H54 (cell line): ENCODE measurements at places on chromosomes 4 and X.
A peak's percentile ranks its signal among the peaks of the same experiment; 100 is the strongest.

- no peak for DNase-seq
Observed at GRCh38 chr4:6059375-6059805, 41.2 kb upstream of the C4orf50 start.

DNA sequence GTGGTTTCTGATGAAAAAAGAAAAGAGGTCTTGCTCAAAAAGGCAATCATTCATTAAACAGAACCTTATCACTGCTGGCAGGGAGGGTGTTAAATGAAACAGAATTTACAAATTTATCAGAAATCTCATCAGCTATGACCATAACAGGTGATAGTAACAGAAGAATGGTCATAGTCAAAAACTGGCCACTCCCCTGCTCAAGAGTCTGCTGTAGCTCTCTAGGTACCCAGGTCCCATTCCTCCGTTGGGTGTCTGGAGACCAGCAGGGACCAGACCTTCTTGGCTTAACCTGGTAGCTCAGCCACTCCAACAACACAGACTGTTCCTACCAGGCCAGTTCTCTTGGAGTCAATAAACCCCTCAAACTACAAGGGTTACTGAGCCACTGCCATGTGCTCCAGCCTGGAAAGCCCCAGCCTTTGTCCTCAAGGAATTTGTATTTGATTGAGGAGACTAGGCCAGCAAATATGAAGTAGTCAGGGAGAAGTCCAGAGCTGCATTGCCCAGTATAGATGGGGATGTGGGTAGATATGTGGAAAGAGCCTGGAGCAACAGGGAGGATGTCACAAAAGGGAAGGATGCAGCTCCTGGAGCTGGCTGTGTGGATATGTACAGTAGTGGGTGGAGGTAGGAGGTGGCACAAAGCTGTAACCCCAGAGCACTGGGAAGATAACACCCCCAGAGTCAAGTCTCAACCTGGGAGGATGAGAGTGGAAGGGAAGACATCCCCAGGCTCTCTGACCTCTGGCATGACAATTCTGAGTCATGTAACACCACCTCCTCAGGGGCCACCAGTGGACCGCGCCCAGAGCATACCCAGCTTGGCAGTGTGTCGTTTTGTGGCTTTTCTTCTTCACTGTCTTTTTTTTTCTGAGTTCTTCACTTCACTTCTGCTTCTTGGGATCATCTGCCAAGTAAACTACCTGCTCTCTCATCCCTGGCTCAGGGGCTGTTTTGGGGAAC, 21.9 kb downstream of the RASL11B start:
- DNase-seq: no peak

- no peak for DNase-seq
Observed at GRCh38 chrX:9626379-9626778, 139.3 kb downstream of the GPR143 start.

DNA sequence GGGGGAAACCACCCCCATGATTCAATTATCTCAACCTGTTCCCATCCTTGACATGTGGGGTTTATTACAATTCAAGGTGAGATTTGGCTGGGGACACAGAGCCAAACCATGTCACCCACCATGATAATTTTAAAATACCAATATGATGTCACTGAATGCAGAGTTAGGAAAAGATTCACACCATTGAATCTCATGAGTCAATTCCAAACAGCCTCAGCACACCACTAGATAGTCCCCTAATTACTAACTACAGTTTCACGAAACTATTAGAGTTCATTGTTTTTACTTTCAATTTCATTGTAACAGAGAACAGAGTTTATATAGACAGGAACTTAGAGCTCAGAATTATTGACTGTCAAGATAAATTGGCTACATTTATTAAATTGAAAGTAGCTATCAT, 410.2 kb downstream of the FAM47A start:
- DNase-seq: no peak

- DNase-seq: no peak
Observed at GRCh38 chr4:121339307-121339706, 41.5 kb downstream of the QRFPR start.

DNA sequence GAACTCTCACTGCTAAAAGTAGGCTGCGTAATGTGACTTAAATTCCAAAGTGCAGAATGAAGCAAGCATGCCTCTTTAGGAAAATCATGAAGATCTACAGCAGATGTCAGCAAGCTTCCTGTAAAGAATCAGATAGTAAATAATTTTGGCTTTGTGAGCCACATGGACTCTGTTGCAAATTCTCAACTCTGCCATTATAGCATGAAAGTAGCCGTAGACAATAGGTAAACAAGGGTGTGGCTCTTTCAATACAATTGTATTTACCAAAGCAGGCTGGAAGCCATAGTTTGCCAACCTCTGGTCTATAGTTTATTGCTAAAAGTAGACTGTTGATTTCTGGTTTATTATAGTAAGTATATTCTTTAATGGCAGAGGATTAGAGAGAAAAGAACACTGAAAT, 80.3 kb upstream of the FAM9B start:
- DNase-seq: no peak

DNA sequence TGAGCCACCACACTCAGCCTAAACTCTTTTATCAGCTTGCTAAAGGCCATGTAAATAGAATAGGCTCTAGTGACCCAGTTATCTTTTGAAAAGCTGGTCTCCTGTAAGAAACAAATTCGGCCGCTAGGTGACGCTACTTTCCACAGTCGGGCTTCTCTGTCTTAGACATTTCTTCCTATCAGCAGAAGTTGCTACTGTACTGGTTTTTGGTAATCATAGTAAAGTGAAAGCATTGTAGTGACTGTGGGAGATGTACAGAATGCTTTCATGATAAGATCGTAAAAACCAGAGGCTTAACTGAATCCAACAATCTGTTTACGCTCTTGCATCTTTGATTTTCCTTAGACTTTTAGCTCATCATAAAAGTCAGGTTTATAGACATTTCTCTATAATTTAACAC, 82.6 kb downstream of the GK start:
- DNase-seq: peak; percentile 2

DNA sequence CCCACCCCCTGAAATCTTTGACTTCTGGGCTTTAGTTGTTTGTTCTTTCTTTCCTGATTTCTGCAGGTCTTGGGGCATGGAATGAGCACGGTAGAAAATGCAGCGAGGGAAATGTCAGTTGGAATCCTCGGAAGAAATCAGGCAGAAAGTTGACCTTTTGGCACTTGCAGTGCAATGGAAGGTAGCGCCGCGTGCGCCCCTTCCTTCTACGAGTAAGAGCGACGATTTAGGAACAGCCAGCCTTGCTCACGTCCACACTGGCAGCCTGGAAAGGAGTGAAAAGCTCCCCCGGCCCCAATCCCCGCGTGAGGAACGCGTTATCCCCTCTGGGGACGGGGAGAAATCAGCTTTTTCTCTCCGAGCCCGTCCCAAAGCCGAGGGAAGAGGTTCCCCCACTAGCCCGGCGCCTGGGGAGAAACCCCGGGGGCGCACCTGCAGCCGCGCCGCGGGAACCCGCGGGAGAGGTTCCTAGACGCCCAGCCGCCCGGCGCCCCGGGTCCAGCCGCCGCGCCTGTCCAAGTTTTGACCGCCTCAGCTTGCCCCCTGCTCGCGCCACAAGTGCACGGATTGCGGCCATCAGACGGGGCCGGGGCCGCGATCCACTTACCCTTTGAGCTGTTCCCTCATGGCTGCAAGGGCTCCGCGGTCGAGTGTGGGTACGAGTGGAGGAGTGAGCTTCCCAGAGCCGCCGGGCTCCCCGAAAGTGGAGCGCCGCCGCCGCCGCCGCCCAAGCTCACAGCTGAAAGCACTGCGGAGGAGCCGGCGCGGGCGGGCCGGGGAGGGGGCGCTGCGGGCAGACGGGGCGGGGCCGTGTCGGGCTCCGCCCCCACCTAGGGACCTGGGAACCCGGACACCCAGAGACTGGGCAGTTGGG, 194.6 kb upstream of the FTHL17 start:
- DNase-seq: peak; percentile 11

DNA sequence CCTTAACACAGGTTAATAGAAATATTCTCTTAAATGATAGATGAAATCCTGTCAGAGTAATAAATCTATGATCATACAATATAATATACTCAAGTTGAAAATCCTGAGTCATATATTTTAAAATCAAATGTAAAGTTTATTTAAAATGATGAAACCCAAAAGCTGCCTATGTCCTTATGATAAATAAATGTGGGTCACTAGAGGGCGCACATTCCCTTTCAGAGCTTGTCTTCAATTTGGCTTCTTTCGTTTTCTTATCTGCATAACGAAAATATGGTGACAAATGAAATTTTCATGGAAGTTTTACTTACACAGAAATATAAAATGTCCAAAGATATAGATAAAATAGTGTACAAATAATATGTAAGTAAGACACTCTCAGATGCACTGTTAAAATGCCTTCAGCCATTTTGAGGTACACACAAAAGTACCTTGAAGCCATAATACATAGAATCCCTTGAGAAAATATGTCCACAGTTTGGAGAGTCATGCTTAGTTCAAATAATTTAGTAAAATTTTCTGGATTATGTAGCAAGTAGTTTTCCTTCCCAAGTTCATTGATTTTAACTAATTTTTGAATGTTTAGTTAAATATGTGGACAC, 680.4 kb downstream of the DMD start:
- no peak for DNase-seq

GRCh38 chr4:86033171-86033570, 326.7 kb downstream of the MAPK10 start:
- DNase-seq: no peak

DNA sequence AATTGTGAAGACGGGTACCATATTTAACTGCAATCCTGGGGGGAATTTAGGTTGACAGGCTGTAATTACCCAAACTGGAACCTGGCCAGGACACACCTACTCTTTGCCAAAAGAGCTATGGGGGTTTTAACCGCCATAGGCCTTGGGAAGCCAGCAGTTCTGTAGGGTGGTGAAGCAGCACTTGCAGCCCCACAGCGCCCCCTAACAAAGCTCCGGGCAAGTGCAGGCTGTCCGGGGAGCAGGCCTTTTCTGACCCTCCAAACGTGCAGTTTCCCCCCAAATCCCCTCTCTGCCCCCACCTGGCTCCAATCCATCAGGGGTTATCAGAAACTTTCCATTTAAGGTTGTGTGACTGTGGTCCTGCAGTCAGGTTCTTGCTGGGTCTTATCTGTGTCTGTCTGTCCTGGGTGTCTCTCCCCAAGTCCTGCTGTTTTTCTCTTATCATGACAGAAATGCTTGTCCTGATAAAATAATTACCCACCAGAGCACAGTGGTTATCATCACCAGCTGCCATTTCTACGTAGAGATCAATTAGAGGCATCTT, 350.9 kb downstream of the MID1IP1 start:
- no peak for DNase-seq

DNA sequence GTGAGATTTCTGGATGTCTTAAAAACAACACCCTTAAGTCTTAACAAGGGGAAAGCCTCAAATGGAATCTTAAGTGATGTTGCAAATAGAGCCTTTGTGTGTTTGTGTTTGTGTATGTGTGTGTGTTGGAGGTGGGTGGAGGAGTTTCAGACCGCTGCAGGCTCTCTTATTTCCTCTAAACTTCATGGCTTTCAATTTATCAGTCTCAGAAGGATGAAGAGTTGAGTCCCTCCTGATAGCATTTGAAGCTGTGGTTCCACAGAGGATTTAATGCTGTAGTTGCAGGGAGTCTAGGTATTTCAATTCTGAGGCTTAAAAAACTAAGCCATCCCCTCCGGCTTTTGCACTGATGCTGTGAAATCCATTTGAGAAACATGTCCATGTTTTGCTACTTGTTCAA, 4.3 kb upstream of the AGA start:
- no peak for DNase-seq

DNA sequence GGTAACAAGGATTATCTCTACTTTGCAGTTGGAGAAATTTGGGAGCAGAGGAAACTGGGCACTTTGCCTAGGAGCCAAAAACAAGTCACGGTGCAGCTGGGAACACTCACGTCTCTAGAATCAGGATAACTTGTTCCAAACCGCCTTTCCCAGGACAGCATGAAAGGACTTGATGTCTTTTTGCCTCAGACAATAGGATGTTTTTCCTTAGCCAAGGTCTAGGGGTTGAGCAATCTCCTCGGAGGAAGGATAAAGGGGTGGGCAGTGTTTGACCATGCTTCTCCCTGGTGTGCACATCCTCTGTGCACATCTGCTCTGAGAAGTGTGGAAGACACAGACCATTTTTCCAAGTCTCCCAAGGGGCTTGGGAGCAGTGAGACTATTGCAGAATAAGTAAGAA, 1.7 kb upstream of the SPARCL1 start:
- no peak for DNase-seq

- DNase-seq: no peak
Observed at GRCh38 chr4:186759990-186760389, 36.3 kb upstream of the FAT1 start.

GRCh38 chrX:48826135-48826875, at the start of gene ERAS:
Gene ERAS, plus strand, starts transcription at chrX:48826513. Its CDS starts 2,611 bp downstream, at chrX:48829124.
- DNase-seq: no peak

DNA sequence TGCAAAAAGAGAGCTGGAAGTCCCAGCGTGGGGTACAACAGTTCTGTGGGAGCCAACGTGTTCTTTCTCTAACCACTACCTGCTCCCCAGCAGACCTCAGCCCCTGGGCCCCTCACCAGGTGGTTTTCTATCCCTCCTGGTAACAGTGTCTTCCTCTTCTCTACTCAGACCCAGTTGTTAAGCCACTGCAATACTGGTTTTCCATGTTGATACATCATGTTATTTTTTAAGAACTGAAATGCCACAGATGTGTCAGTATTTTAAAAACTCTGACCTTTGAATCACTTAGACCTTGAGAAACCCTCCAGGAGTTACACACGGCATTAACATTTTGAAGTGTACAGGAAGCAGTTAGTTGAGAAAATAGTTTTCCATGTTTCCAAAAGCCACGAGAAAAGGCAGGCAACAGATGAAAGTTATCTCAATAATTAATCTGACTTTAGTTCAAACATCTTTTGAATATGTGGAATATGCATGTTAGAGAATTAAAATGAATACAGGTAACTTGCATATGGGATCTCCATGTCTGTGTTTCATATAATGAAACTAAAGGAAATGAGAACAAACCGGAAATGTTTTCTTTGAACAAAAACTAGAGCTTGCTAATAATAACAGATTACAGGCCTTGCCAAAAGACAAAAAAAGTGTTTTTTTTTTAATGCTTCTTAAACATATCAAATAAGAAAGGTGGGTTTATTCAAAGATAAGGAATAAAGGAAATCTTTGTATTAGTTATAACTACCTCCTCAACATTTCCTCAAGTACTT, 108.8 kb downstream of the ZNF827 start:
- no peak for DNase-seq

- DNase-seq: no peak
Observed at GRCh38 chr4:40515037-40515397, 114.6 kb downstream of the RBM47 start.

DNA sequence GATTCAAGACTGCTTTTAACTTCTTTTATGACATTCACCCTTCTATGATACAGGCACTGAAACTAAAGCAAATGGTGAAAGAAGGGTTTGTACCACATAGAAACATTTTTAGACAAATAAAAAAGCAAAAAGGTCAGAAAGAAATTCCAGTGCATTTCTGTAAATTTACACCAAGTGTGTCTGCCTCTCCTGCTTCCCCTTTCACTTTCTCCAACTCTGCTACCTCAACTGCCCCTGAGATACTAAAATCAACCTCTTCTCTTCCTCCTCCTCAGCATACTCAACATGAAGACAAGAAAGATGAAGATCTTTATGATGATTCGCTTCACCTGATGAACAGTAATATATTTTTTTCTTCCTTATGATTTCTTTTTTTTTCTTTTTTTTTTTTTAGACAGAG, 187.9 kb downstream of the LRBA start:
- DNase-seq: no peak

GRCh38 chrX:2650865-2651264, 40.2 kb upstream of the CD99 start:
- no peak for DNase-seq

- DNase-seq: no peak
Observed at GRCh38 chrX:2578864-2579263, 78.1 kb upstream of the DHRSX start.
